ENCODE measurements at places on chromosomes 3 and 15.
A peak's percentile ranks its signal among the peaks of the same experiment; 100 is the strongest.

DNA sequence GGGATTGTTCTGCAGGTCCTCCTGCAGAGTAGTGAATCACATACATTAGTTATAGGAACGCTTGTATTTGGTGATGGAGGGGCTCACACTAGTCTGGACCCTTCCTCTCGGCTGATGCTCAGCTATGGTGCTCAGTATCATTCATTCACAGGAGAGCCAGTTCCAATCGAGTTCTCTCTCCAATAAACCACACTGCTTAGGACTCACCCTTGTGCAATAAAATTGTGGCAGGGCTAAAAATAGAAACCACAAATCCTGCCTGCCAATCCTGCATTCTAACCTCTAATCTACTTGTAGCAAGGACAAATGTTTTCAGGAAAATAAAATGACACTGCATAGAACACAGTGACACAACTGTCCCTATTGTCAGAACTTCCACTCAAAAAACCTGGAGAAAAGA, 138.4 kb upstream of the TBL1XR1 start:
- no peak for DNase-seq

DNA sequence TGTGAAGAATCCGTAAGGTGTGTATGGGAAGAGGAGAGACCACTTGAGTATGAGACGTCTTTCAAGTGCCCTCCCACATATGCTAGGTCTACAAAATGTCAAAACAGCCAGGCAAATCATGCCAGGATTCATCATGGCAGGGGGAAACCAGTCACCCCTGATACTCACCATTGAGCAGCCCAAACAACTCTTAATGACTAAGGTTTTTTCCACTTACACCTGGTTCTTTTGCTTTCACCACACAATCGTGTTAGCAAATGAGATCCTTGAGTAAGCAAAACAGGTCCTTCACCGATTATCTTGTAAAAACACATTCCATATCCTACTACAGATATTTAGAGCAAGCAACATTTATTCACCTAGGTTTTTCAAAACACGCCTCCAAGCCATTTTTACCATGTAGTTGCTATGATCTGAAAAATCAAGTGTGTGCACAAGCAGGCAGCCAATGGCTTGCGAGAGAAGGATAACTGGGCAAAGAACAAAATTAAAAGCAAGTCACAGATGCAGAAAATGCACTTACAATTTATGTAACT, 177.5 kb upstream of the LPP start:
- DNase-seq = no peak

GRCh38 chr3:55202326-55202725, 274.5 kb upstream of the LRTM1 start:
- DNase-seq = no peak

DNA sequence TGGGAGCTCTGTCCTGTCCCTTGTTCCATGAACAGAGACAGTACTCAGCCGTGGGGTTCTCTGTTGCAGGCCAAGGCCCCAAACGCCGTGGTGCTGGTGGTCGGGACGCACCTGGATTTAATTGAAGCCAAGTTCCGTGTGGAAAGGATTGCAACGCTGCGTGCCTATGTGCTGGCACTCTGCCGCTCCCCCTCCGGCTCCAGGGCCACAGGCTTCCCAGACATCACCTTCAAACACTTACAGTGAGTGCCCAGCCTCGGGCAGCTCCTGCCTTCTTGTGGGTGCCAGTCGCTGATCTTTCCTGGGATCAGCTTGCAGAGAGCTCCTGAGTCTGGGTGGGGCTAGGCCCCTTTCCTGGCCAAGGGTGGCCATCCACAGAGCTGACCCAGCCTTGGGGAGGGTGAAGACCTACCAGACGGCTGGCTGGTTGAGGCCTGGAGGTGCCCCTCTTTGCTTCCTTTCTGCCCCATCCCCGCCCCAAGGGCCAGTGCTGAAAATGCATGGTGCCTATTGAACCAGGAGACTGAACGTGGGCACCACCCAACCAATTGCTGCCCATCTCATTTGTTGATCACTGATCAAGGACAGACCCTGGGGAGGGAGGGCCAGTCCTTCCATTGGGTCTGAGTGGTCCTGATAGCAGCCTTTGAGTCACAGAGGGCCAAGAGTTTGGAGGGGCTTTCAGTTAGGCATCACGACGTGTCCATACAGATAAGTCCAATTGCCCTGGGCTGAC, 106.9 kb downstream of the LRRK1 start:
- peak; percentile 49 for DNase-seq

DNA sequence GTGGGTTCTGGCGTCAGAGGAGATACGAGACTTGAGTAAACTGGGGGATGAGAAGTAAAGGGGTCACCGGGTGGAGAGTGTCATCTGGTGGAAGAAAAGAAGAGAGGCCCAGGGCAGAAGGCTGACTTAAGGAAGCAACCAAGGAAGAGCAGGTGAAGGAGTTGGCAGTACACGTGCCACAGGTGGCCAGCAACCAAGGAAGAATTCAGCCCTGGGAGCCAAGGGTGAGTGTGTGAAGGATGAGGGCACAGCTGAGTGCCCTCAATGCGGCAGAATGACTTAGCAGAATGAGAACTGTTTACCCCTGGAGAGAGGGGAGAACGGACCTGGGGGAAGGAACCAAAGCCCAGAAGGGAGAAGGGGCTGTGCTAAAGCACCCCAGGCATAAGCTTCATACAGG, 71.3 kb downstream of the WHAMM start:
- DNase-seq = no peak

- DNase-seq = peak; percentile 72
Measured at GRCh38 chr3:129688271-129688895, 81.9 kb upstream of the PLXND1 start.

DNA sequence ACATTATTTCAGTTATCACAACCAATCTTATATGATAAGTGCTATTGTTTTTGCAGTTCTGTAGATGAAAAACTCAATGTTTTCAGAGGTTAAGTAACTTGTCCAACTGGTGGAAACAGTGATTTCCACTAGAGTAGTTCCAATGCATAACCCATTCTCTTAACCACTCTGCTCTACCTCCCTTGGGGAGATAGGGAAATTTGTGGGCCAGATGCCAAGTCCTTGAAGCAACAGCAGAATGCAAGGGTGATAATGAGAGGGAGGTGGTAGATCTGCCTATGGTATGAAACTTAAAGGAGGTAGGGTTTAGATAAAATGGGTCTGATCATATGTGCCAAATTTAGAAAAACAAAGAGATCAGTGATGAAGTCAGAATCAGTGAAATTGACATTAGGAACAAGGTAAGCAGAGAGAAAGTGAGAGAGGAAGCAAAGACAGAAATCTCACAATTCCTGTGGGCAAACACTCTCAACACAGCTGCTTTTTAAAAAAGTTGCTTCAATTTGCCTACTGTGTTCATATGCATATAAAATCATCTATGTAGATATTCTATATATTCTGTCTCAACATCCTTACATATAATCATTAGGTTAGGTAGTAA, 50.5 kb upstream of the UBP1 start:
- DNase-seq = no peak

DNA sequence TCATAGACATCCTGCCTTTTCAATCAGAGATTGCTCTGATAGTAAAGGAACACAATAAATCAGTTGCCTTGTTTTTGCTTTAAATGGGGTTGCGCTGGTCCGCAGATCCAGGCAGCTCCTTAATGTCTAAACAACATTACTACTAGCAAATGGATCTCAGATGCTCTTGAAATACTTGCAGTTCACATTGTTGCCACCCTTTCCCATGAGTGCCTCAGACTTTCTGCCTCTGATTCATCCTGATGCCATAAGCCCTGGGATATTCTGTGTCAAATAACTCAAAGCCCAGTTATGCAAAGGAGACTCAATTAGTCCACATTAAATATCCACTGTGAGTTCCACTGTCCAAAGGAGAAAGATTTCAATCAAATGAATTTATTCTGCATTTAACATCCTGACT, 196.7 kb downstream of the PLCH1 start:
- DNase-seq = no peak

GRCh38 chr3:43612419-43612818, 9.4 kb downstream of the ANO10 start:
- no peak for DNase-seq

DNA sequence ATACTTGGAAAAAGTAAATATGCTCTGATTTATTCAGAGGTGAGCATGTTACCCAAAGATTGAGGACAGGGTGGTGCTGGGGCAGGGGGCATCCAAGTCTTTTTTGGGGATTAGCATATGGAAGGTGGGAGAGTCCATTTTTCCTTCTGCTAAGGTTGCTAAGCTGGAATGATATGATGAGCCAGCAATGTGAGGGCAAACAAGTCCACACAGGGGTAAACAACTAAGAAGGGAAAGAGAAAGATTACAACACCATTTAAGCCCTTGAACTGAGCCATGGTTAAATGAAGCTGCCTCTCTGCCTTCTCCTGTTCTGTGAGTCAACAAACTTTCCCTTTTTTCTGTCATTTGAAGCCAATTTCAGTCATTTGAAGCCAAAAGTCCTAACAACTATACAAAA, 89.0 kb downstream of the RPL22L1 start:
- no peak for DNase-seq

DNA sequence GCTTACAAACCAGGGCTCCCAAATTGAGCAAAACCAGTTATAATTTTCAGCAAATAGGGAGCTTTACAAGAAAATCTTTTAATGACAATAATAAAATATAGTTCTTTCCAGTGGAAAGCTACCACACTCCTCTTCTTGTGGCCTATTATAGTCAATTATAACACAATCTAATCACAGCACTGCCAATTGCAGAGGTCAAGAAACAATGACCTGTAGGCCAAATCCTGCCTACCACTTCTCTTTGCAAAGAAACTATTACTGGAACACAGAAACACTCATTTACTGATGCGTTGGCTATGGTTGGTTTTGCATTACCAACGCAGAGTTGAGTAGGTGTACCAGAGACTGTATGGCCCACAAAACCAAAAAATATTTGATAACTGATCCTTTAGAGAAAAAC, 110.5 kb downstream of the WDR72 start:
- no peak for DNase-seq

DNA sequence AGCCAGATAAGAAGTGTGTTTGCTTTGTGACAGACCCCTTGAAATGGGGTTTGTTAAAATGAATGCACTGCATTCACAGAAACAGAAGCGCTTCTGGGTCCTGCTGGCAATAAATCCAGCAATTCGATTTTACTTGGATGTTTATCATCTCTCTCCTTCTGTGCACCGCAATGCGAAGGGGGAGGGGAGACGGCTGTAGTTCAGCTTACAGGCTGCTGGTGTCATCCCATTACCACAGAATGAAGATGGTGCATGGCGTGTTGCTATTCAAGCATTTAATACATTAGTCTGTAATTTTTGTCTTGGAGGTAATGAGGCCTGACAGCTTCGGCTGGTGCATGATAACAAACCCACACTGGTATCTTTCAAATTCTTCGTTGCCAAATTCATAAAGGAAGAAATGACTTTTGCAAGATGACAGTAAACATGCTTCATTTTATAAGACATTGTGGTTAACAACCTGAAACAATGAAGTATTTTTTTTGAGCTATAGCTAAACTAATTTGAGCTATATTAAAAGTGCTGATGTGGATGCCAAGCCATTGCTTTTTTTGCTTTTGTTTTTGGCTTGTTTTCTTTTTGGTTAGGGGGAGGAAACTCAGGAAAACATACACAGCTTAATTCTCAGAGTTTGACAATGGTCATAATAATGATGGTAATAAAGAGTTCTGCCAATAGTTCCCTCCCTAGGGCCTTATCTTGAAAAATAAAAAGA, 418.3 kb downstream of the OTOL1 start:
- DNase-seq = peak; percentile 65

- no peak for DNase-seq
Measured at GRCh38 chr3:152457500-152458375, 189.0 kb downstream of the MBNL1 start.

GRCh38 chr15:91887321-91887720, 33.8 kb downstream of the SLCO3A1 start:
- no peak for DNase-seq

GRCh38 chr3:104428337-104428925, 938.3 kb upstream of the ALCAM start:
- DNase-seq = no peak

DNA sequence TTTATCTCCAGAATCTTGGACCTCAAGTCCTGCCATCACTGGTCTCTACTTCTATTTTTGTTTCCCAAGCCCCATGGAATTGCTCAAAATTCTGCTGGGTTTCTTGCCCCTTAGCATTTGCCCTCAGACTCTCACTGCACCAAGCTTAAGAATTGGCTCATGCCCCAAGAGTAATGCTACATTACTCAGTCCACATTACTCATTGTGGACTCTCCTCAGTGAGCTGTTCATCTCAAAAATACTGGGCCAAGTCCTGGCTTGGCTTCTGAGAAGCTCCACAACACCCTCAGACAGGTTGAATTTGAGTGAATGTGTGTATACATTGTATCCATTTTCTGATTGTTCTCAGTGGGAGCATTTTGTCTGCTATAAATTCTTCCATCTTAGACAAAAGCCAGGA, 364.4 kb upstream of the ARHGEF26 start:
- DNase-seq = no peak

GRCh38 chr3:55860049-55860721, 373.1 kb upstream of the WNT5A start:
- DNase-seq = no peak

GRCh38 chr15:49185473-49185872, 15.4 kb downstream of the GALK2 start:
- DNase-seq = no peak

DNA sequence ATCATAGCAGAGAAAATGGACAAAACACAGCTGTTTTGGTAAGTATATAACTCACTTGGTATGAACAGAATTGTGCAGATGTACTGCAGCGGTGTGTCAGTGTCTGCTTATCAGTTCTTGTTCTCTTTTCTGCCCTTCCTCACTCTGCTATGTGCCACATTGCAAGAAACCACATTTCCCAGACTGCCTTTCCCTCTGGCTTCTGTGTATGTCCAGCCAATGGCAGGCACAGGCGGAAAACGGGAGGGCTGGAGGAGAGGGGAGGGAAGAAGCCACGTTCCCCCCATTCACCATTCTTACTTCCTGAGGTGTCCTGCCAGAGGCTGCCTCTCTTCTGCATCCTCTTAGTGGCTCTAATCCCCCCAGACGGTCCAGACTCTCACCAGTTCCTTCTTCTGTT, 15.4 kb downstream of the HHLA2 start:
- no peak for DNase-seq

- no peak for DNase-seq
Measured at GRCh38 chr15:38085931-38086568, 151.6 kb downstream of the TMCO5A start.

DNA sequence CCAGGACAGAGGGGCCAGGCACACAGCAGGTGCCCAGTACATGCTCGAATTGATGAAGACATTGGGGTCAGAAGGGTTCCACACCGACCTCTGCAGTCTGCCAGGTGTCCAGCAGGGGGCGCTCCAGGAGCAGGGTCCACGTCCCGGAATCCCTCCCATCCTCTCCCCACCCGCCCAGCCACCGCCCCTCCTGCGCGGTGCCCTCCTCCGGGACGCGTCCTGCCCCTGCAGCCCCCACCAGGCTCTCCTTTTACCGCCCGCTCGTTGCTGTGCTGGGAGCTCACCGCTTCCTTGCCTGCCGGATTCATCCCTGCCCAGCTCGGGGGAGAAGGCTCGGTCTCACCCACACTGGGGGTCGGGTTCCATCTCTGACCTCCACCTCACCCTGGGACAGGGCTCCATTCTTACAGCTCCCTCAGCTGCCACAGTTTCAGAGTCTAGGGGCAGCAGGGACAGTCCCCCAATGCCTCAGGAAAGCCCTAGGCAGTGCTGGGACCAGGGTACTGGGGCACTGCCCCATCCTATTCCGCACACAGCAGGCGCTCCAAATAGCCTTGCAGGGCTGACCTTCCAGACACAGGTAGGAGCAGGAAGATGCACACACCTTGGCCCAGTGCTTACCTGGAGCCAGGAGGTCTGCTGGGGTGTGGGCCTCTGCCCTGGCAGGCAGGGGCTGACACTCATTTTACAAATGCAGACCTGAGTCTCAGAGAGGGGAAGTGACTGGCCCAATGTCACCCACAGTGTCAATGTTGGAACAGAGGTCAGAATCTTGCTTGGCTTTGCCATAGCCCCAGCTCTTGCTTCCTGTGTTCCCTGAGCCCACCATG, 31.0 kb downstream of the GRIP2 start:
- peak; percentile 83 for DNase-seq

Measured in sciatic nerve (tissue), 2 donors.